ENCODE measurements at places on chromosomes 11 and 22. TPM values are rescaled to one million over a fixed set of nuclear protein-coding genes. Genes with fewer than 3 reads are reported as not detected.

- no peaks in the 10 kb centered on the region for H3K27me3 ChIP-seq
- H3K36me3 ChIP-seq, result peaks cover 19% of the 10 kb centered on the region
- peak; percentile 49 for DNase-seq
- H3K4me1 ChIP-seq, result peaks cover 47% of the 10 kb centered on the region
Observed at GRCh38 chr22:31944700-31945442, 536 bp downstream of the YWHAH start.

- DNase-seq, result no peak
- peaks cover 11% of the 10 kb centered on the region for H3K36me3 ChIP-seq
- H3K4me1 ChIP-seq, result peaks cover 41% of the 10 kb centered on the region
- no peak overlapping the region for H3K4me3 ChIP-seq
Observed at GRCh38 chr22:31492151-31492550, 2.5 kb upstream of the EIF4ENIF1 start.

DNA sequence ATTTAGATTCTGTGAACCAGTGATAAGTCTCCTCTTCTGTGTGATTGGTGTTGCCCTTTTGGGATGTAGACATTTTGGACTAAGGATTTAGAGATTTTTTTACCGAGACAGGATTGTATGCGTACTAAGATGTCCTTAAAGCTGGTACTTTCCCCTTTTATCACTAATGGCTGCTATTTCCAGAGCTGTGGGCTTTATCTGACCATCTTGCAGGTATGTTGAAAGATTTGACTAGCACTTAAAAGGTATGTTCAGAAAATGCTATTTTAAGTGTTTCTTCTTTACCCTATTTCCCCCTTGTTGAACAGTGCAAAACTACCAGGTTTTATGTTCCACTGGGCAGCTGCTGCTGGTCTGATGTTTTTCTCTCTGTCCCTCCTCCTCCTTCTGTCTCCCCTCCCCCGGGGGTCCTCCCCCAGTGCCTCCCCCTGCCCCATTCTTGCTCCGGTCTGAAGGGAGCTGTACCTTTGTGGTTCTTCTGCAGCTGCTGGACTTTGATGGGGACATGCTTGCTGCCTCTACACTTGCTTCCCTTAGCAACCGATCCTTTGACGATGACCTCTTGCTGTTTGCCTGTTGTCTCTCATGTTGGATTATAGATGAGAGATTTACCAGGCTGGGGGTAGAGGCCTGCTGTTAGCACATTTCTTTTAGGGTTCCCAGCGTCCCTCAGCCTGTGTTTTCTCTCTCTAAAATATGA lies 59.6 kb downstream of the ZNRF3 start:
- no peaks in the 10 kb centered on the region for H3K27me3 ChIP-seq
- peaks cover 16% of the 10 kb centered on the region for H3K4me1 ChIP-seq
- no peak for DNase-seq
- no peak overlapping the region for H3K4me3 ChIP-seq
- H3K36me3 ChIP-seq, result no peaks in the 10 kb centered on the region

DNA sequence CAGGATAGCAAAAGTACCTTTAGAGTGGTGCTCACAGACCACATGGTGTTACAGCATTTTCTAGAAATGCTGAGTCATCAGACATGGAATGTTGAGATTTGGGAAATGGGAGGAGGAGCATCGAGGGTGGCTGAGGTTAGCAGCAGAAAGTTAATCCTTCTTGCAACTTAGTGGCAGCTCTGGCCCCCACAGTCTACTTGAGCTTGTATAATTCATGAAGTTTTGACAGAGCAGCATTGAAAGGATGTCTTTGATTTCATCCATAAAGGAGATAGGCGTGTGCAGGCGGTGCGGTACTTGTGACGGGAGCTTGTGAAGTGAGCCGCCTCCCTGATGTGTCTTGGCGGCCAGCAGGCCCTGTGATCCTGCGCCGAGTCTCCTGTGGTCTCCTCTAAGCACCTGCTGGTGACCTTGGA lies 330.5 kb downstream of the TBC1D22A start:
- peaks cover 20% of the 10 kb centered on the region for H3K4me1 ChIP-seq
- H3K4me3 ChIP-seq, result no peak overlapping the region
- no peak for DNase-seq

Gene TMEM45B
- 13.8 TPM for total RNA-seq

GRCh38 chr11:71065841-71066240 lies 186.5 kb downstream of the SHANK2 start:
- no peaks in the 10 kb centered on the region for H3K36me3 ChIP-seq
- no peak overlapping the region for H3K4me3 ChIP-seq
- H3K27ac ChIP-seq, result no peak overlapping the region
- H3K4me1 ChIP-seq, result no peaks in the 10 kb centered on the region
- H3K27me3 ChIP-seq, result no peaks in the 10 kb centered on the region

Gene MLC1
- 3.2 TPM for total RNA-seq

Gene ENTHD1
- total RNA-seq, result not detected

- no peaks in the 10 kb centered on the region for H3K27me3 ChIP-seq
- H3K4me1 ChIP-seq, result no peaks in the 10 kb centered on the region
- DNase-seq, result no peak
- H3K36me3 ChIP-seq, result no peaks in the 10 kb centered on the region
Observed at GRCh38 chr11:35951680-35952079, 7.8 kb downstream of the LDLRAD3 start.

DNA sequence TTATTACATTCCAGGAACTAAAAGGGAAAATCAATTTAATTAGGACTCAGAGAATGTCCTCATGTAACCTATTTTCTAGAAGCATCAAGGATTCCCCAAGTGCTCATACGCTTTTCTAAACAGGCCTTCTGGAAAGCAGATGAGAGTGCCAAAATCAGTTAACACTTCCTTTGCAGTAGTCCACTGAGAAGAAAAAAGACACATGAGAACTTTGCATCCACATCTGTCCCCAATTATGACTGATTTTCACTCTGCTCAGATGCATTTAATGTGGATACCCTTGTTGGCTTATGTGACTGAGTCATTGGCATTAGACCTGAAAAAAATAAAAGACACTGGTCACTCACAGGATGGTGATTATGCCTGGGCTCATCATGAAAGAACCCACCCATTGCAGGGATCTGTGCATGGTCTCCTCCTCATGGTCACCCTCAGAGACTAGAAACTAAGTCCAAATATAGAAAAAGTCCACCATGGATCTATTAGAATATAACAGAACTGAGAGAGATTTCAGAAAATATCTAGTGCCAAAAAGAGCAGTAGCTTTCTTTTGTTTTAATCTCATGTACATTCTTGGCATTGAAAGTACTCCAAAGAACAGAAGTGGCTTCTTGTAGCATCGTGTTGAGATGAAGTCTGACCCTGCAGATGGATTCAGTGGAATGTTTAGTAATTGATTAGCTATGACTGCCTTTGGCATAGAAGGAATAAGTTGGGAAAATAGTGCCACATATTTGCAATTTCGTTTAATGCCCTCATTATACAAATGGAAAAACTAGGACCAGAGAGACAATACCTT lies 48.8 kb upstream of the FIBIN start:
- H3K4me3 ChIP-seq, result no peak overlapping the region
- H3K27ac ChIP-seq, result no peak overlapping the region
- H3K4me1 ChIP-seq, result peaks cover 9% of the 10 kb centered on the region
- DNase-seq, result no peak
- no peaks in the 10 kb centered on the region for H3K36me3 ChIP-seq
- H3K27me3 ChIP-seq, result no peaks in the 10 kb centered on the region

Gene ADORA2A
- 16.0 TPM for total RNA-seq

DNA sequence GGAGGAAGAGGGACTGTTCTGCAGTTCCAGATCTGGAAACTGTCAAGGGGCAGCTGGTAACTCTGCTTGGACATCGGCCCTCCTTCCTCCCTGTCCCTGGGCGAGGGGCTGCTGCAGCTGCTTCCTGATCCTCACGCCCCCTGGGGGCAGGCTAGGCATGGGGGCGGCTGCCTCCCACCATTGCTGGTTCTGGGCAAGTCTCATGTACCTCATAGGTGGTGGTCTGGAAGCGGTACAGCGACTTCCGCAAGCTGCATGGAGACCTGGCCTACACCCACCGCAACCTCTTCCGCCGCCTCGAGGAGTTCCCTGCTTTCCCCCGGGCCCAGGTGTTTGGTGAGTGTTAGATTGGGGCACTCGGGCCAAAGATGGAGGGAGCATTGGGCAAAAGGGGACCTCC lies 5.0 kb downstream of the SNX15 start:
- no peak overlapping the region for H3K4me3 ChIP-seq
- peaks cover 62% of the 10 kb centered on the region for H3K36me3 ChIP-seq
- H3K27ac ChIP-seq, result no peak overlapping the region
- no peaks in the 10 kb centered on the region for H3K27me3 ChIP-seq
- no peak for DNase-seq
